ENCODE measurements at places on chromosomes 1 and 21. TPM values are rescaled to one million over a fixed set of nuclear protein-coding genes. Genes with fewer than 3 reads are reported as not detected.

The CLDN17 gene
- not detected for polyA plus RNA-seq

The ORC1 gene
- 1.8 TPM for polyA plus RNA-seq

The CSF3R gene
- 22.3 TPM for polyA plus RNA-seq

The HES5 gene
- polyA plus RNA-seq, result 1.0 TPM

The CELA2A gene
- polyA plus RNA-seq, result 5.6 TPM

The CCDC17 gene
- 0.73 TPM for polyA plus RNA-seq

The TBX15 gene
- 1.9 TPM for polyA plus RNA-seq

The S100A5 gene
- 0.54 TPM for polyA plus RNA-seq

The SERTAD4 gene
- polyA plus RNA-seq, result 4.7 TPM

The ANGEL2 gene
- 11.8 TPM for polyA plus RNA-seq

The FCRL3 gene
- not detected for polyA plus RNA-seq

All from hepatocyte (in vitro differentiated cells).